ENCODE measurements at places on chromosomes 7 and 10.
A peak's percentile ranks its signal among the peaks of the same experiment; 100 is the strongest.

DNA sequence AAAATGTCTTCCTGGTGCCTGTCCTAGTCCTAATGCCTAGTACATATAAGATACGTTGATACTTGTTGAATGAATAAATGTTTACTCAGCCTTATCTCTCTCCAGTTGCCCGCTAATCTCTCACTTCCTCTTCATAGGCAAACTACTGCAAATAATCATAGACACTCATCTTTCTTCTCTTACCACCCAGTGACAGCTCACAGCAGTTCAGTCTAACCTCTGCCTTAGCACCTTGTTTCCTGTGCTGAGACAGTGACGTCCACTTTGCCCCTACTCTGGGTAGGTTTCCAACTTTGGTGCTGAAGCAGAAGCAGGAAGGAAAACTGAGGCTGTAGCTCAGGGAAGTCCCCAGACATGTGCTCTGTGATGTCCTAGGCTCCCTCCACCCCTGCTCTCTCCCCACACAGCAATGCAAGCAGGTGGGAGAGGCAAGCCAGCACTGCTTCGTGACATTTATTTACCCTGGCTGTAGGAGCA, 45.5 kb upstream of the RHOBTB1 start:
- DNase-seq: no peak

DNA sequence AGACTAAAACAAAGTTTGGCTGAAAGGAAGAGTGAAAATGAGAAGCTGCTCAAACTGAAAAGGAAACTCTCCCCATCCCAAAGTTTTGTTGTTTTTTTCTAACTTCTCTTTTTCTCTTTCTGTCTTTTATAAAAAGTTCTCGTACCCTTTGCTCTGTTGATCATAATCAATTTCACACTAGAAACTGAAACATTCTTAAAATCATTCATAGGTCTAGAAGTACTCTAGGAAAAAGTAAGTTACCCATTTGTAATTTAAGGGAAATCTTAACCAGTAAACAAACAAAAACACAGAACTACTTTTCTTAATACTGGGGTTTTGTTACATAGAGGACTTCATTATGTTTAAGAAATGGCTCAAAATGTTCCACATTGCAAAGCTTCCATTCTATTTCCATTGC, 339.8 kb downstream of the SEMA3D start:
- DNase-seq: no peak

DNA sequence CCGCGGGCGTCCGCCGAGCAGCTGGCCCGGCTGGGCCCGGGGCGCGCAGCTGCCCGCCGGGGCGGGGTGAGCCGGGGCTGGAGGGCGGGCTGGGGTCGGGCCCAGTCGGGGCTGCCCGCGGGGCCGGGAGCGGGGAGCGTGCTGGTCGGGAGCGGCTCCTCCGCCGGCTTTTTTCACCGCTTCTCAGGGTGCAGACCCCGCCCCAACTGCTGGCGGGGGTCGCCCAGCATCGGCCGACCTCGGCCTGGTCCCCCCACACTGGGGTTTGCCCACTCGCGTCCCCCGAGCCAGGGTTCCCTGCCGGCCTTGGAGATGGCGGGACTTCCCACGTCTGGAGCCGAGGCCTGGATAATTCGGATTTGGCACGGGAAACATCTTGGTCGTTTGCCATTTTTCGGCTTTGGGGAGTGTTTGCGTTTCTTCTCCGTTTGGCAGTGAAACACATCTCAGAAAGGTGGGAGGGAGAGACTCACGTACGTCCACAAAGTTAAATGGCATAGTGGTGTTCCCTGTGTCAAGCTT, 432 bp downstream of the TMEM248 start:
- peak; percentile 11 for DNase-seq

DNA sequence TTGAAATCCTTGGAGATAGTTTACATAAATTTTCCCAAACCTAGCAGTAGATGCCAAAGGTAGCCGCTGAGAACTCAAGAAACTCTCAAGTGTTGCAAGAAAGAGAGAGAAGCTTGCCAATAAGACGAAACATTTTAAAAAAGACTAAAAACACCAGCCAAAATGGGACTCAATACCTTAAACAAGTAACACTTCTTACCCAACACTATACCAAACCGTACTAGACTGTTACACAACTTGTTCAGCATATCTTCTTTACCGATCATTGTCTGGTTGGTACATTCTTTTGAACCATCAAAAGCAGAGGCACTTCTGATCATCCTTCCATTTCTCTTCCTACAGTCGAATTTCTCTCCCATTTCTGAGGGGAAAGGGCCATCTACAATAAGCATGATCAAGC, 4.8 kb upstream of the PTPN12 start:
- DNase-seq: no peak

DNA sequence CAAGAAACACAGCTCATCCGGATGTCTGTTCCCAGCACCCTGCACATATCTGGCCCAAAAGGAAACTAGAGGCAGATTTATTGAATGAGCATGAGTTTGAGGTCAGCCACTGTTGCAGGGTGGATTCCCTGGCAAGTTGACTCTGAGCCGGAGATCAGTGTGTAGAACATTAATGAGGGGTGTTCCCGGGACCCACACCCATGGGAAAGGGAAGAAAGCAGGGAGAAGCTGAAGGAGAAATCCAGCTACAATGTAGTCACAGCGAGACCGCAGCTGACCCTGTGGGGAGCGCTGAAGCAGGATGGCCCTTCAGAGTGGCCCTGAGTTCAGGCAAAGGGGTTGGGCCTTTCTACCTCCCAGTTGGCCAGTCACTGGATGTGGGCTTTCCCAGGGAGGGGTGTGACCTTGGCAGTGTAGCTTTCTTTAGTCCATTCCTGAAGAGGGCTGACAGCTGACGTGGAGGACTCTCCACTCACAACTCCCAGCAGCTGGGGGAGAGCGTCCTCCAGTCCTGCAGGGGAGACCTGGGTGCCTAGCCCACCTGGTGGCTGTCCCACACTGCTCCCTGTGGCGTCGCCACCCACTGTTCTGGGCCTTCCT, 324.2 kb upstream of the ZMIZ1 start:
- DNase-seq: no peak
